ENCODE measurements at places on chromosomes 2 and 18.

DNA sequence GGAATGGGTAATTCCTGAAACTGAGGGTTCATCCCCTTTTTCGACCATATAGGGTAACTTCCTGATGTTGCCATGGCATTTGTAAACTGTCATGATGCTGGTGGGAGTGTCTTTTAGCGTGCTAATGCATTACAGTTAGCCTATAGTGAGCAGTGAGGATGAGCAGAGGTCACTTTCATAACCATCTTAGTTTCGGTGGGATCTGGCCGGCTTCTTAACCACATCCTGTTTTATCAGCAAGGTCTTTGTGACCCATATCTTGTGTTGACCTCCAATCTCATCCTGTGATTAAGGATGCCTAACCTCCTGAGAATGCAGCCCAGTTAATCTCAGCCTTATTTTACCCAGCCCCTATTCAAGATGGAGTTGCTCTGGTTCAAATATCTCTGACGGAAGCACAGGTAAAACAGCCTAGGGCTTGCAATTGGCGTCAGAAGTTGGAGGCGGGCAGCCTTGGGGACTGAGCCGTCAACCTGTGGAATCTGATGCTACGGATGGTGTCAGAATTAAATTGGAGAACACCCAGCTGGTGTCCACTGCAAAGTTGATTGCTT is 19.5 kb downstream of the RALBP1 start:
- no peak for DNase-seq

- peak; percentile 9 for DNase-seq
These were observed 1.5 kb downstream of the ZNF804A start for GRCh38 chr2:184599872-184600222.

DNA sequence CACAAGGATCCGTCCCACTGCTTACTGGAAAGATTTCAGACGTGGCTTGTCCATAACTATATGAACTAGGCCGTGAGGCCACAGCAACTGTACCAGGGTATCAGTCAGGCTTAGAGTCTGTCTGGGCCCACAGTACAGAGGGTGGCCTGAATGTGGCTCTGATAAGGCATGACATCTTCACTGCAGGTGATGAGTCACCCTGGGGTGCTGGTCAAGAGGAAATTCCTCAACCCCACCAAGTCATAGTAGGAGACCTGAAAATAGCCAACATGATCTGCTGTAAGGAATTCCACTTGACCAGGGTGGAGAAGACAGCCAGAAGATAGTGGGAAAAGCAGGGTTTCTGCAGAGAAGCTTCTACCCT is 107.7 kb downstream of the INHBB start:
- peak; percentile 30 for DNase-seq

- peak; percentile 1 for DNase-seq
These were observed 197.5 kb downstream of the PIEZO2 start for GRCh38 chr18:10951631-10952544.

DNA sequence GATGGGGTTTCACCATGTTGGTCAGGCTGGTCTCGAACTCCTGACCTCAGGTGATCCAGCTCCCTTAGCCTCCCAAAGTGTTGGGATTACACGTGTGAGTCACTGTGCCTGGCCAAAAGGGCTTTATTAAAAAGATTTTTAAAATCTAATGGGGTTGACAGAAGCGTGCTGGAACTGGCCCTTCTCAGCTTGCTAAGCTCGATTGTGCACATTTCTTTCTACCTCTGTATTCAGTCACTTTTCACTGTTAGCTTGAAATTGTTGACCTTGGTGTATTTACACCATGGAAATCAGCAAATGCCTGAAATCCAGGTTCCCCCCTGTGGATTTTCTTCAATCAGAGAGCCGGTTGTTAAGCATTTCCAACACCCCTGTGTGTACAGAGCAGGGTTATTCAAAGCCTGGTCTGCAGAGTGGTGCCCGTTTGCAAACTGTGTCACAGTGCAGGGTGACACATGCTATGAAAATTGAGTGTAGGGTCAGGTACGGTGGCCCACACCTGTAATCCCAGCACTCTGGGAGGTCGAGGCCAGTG is 140.2 kb downstream of the TGIF1 start:
- no peak for DNase-seq

GRCh38 chr2:186058614-186059013 is 320.0 kb downstream of the FSIP2 start:
- peak; percentile 3 for DNase-seq

DNA sequence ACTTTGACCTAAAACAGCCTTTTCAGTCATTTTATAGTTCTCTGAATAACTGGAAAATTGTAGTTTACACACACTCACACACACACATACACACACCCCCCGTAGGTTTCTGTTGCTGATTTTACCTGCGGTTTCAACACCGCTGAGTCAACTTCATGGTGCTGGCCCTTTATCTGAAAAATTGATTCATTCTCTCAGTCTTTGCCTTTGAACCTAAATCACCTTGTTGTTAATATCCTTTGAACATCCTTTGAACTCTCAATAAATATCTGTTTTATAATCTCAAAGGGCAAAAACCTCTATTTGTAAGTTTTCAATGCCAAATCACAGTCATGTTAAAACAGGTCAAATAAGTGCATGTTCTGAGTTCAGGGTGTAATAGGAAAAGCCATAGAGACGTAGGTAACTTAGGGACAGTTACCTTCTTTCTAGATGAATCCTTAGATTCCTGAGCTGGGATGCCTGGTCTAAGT is 109.0 kb upstream of the BZW1 start:
- no peak for DNase-seq

DNA sequence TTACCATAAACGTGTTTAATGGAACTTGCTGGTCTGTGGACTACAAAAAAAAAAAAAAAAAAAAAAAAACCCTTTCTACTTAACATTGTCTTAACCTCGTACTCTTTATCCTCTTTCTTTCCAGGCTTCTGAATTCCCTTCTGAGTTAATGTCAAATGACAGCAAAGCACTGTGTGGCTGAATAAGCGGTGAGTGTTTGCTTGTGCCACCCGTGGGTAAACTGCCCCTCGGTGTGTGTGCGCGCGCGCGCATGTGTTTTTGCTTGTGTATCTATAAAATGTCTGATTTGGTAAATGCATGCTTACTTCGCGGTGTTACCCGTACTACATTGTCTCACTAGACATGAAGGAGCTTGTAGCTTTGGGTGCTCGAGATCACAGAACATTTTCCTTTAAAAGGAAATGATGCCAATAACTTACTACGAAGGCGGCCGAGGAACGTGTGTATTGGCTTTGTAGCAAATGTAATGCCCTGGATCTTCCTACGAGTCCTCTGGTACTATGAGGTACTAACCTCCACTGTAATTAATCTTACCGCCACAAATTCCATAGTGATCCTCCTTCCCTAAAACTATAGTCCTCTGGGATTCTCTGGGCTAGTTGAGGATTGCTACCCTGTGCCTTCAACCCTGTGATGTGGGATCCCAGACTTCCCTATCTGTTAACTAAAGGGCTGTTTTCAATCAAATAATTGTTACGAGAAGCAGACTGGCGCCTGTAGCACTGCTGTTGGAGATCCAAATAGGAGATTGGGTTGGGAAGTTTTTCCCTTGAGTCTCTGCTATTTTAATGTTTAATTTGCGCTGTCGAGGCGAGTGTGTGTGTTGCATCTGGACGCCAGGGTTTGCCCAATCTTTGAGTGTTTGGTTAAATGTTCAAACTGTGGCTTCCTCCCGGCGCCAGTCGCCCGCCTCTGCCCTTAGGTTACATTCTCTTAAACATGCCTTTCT is 1.1 kb downstream of the ID2 start:
- peak; percentile 74 for DNase-seq

GRCh38 chr18:31500051-31500688 is 2.2 kb downstream of the DSG2 start:
- no peak for DNase-seq

DNA sequence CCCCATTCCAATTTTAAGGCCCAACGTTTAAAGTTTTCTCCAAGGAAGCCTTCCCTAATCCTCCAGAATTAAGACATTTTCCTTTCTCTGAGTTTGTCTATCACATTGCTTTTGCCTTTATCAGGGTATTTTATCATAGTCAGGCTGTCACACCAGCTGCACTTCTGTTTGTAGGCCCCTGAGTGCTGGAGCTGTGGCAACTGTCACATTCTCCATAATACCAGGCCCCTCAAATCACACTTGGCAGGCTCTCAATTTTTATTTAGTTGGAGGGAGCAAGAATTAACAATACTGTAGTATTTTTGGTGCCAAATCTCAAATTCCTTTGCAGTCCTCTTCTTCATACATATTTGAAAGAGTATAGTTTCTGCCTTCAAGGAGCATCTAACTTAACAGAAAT is 122.2 kb downstream of the FSHR start:
- DNase-seq, result no peak

GRCh38 chr18:10285283-10285640 is 169.2 kb upstream of the APCDD1 start:
- no peak for DNase-seq

GRCh38 chr2:176142281-176142680 is 9.1 kb upstream of the HOXD4 start:
- no peak for DNase-seq

GRCh38 chr2:52390651-52391050 is 1358.7 kb upstream of the NRXN1 start:
- DNase-seq, result peak; percentile 61

GRCh38 chr2:72713857-72714256 is 112.0 kb downstream of the EXOC6B start:
- DNase-seq, result no peak

- no peak for DNase-seq
These were observed 888 bp upstream of the ADCY3 start for GRCh38 chr2:24920809-24921441.

GRCh38 chr18:5380586-5380985 is 85.1 kb upstream of the ZBTB14 start:
- DNase-seq, result no peak

DNA sequence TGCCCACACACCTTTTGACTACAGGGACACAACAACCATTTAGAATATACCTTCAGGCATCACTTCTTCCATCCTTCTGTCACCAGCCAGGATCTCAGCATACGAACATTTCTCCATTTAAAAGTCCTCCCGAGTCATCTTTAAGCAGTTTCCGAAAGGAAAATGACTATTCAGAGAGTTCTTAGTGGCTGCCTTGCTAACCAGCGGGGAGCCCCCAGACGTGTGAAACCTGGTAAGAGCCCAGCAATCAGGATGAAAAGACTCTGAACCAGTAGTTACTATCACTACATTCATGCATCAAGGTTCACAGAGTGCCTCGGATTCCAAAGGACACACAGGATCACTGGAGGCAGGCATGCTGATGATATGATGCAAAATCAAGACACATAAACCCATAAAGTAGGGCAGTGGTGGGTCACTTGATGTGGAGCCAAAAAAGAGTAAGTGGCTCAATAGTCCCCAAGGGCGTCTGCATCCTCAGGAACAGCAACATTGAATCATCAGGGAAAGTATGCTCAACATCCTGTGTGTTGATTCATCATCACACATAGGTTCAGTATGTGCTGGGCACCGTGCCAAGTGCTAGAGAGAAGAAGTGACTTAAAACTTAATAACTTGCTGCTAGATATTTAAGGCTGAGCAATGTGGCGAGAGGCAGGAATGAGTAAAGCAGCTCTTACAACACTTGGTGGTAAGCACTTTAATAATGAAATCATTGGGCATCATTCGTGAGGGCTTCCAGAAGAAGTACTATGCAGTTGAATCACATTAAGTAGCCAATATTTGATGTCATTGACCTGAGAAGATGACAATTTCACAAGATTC is 4.4 kb downstream of the CCL20 start:
- peak; percentile 100 for DNase-seq

DNA sequence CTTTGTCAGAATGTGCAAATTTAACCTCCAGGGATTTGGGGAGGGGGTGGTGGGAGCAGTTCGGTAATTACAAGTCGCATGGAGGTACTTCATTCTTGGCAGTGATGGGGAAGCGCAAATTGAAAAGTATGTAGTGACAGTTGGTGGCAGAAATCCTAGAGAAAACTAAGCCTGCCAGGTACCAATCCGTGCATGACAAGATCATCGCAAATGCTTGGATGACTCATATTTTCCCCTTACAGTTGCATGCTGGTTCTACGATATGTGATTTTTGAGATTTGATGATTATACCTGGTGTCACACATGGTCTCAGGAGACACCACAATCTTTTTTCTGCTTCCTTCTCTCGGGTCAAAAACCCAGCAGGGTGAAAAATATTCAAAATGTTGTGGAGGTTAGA is 479.7 kb upstream of the ID2 start:
- DNase-seq, result no peak

- DNase-seq, result no peak
These were observed 138.0 kb downstream of the EPHA4 start for GRCh38 chr2:221434142-221434541.

DNA sequence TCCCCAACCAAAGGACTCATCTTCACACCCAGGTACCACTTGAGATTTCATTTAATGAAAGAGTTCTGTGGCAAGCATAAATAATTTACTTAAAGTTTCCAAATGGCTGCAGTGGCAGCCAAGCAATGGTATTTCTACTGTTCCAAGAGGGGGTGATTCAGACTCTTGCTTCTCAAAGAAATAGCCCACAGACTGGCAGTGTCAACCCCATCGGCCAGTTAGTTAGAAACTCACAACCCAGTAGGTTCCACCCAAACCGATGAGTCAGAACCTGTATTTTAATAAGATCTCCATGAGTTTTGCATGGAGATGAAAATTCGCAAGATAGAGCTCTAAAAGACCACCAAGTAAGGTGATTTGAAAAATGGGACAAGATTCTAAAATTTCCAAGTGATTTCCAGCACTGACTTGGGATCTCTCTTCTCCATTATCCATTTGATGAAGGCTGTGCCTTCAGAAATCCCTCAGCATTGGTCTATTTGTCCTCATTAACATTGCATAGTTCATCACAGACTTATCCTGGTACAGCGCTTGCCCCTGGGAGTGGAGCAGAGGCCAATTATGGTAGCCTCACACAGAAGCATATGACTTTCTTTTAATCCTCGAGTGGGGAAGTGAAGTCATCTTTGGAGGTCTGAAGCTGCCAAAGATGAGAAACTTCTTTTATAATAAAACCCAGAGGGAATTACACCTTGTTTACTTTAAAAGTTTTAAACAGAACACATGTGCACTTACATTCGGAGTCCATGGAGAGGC is 361.4 kb upstream of the ID2 start:
- DNase-seq, result no peak

DNA sequence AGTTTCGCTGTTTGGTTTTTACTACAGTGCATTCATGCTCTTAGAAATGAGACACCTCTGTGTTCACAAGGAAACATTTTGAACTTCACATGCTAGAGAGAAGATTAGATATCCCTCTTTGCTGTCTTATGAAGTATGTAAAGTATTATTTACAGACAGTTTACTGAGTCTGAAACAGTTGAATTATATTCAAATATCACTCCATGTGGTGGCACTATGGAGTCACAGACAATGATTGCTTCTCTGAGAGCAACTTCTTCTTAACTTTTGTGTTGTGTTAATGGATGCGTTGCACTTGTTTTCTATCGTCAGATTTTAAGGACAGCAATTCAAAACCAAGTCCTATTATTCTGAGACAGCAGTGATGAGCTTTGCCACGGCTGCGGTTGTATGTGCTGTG is 823.6 kb downstream of the GALR1 start:
- no peak for DNase-seq

DNA sequence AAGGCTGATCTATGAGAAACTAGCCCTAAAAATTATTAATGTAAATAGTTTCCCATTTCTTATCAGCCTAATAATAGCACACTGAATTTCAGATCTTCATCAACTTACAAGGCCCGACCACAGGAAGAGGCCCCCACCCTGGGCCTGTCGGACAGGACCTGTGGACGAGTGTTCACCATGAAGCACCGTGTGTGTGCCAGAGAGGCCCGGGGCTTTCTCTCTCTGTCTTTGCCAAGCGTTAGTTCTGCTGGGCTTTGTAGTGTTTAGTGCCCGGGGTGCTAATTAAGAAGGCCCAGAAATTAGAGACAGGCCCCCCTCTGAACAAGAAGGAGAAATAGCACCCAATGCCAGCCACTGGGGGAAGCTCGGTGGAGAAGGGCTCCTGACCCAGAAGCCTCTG is 265.7 kb downstream of the TWIST2 start:
- DNase-seq, result no peak
